Ovary (tissue), 10 donors: ENCODE measurements at places on chromosomes 16 and 17. TPM values are rescaled to one million over a fixed set of nuclear protein-coding genes. Genes with fewer than 3 reads are reported as not detected.

DNA sequence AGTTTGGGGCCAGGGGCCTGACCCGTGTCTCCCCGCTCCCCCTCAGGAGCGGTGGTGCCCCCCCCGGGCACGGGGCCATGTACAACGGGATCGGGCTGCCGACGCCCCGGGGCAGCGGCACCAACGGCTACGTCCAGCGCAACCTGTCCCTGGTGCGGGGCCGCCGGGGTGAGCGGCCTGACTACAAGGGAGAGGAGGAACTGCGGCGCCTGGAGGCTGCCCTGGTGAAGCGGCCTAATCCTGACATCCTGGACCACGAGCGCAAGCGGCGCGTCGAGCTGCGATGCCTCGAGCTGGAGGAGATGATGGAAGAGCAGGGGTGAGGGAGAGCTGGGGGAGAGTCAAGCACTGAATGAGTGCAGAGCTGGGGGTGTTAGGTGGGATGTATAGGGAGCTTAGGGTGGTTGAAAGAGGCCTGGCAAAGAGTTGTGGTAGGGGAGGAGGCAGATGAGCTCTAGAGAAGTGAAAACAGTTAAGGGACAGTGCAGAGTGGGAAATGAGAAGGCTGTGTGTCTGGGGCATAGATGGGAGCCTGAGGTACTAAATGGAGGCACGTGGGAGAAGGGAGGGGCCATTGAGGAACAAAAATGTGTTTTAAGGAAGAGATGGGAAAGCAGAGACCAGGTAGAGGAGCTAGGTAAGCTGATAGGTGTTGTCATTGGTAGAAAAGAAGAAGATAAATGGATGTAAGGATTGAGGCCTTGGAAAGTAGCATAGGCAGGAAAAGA, 4.0 kb downstream of the SRRM2 start:
- no peak for DNase-seq
- no peak overlapping the region for H3K27ac ChIP-seq
- H3K27me3 ChIP-seq = no peaks in the 10 kb centered on the region
- H3K36me3 ChIP-seq = no peaks in the 10 kb centered on the region
- peaks cover 25% of the 10 kb centered on the region for H3K4me1 ChIP-seq
- no peak overlapping the region for H3K4me3 ChIP-seq

GRCh38 chr16:23248261-23249194, 53.6 kb upstream of the SCNN1B start:
- H3K36me3 ChIP-seq = no peaks in the 10 kb centered on the region
- H3K4me3 ChIP-seq = no peak overlapping the region
- DNase-seq = no peak
- H3K27me3 ChIP-seq = no peaks in the 10 kb centered on the region

GRCh38 chr16:74586948-74587347, 20.0 kb downstream of the GLG1 start:
- no peak for DNase-seq
- no peaks in the 10 kb centered on the region for H3K27me3 ChIP-seq
- no peak overlapping the region for H3K27ac ChIP-seq
- peaks cover 4% of the 10 kb centered on the region for H3K4me1 ChIP-seq
- no peaks in the 10 kb centered on the region for H3K36me3 ChIP-seq
- no peak overlapping the region for H3K4me3 ChIP-seq

The KRTAP4-4 gene
- not detected for polyA plus RNA-seq
